NCI-H187 treated with DMSO at 0.1 percent for 48 hours (cell line): ENCODE measurements at places on chromosomes 5 and 9.

GRCh38 chr9:109989296-109989695 is 209.3 kb downstream of the PALM2AKAP2 start:
- DNase-seq = no peak

DNA sequence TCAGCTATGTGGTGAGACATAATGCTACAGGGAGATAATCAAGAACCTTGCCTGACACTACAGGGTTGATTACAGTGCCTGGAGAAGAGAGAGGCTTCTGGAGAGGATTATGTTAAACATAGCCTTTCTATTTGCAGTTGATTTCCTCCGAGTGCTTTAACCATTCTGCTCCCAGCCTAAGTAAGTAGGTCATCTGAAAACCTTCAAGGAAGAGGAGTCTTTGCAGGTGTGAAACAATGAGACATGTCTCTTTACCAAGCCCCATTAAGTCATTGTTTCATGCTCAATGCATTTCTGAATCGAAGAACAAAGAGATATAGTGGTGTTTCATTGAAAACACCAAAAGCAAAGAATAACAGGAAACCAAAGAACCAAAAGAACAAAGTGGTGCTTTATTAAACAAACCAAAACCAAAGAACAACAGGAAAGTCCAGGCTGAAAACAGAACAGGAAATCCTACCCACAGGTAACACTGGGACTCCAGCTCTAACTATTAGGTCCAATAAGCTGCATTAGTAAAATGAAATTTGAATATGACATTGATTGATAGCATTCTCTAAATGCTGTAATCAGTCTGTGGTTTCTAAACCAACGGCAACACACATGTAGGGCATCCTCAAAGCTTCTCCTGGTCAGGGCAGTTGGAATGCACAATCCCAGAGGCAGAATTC is 113.3 kb upstream of the SPATA31D4 start:
- DNase-seq = no peak

DNA sequence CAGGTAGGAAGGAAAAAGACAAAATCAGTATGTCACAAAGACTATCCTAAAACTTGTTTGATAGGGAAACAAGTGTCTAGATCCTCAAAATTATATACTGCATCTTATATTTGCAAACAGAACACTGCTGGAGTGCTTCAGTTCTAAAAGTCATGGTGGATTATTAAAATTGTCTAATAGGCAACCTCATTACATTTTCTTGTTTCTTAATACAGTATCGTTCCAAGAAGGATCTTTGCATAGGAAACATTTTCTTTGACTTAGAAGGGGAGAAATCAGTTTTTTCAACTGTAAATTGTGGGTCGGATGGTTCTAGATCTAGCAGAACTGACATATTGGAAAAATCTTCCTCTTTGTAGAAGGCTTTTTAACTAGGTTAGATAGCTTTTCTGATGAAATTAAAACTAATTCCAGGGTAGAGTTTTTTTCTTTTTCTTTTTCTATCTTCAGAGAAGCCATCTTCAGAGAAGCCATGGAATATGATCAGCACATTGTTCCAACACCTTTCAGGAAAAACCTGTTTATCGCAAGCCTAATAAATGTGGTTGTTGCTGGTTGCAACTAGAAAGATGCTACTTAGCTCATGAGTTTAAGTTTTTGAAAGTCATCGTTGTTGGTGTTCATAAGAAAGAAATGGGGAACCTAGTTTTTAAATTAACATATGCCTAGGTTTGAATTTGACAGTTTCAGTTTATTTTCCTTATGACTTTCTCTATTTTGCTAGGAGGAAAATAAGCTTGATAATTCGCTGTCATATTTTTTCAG is 7.4 kb downstream of the CPEB4 start:
- DNase-seq = no peak

- DNase-seq = no peak
These were observed 46.5 kb upstream of the MCTP1 start for GRCh38 chr5:95331358-95331757.

GRCh38 chr5:72093824-72094223 is 13.5 kb upstream of the MAP1B start:
- no peak for DNase-seq

DNA sequence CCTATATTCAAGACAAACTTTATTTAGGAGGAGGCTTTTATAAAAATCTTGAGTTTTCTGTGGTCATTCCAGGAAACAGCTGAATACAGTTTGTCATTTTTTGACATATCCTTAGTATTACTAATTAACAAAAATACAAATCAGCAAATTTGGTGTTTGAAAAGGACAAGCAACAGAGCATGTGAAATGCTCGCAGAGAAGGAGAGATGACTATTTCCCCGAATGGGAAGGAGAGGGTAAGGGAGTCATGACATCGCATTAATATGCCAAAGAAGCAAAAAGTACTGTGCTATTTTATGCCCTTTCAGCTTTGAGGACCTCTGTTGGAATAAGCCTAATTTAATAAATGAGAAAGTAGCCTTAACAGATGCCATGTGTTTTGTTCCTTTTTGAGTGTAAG is 1.8 kb downstream of the SMIM15 start:
- no peak for DNase-seq
